ENCODE measurements at places on chromosomes 1 and 21.

- no peak for DNase-seq
Measured at GRCh38 chr1:17531682-17532487, 7.6 kb upstream of the ARHGEF10L start.

DNA sequence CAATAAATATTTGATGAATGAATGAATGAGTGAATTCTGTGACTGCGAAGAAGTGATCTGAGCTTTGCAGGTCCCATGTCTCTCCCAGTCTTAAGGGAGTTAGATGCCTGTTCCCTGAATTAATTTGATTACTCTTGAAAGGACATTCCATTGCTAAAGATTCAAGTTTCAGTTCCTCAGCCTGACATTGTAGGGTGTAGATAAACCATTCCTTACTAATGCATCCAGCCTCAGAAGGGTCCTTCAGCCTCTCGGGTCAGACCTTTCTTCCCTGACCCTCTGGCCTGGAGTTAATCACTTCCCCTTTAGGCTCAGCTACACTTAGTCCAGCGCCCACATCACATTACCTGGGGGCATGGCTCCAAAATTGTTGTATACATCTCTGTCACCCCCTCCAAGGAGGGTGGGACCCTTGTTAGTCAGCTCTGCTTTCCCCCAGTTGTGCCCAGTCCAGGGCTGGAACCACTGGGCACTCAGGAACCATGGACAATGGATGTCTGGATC, 2.6 kb downstream of the INSRR start:
- DNase-seq, result no peak

- DNase-seq, result no peak
Measured at GRCh38 chr1:9894115-9894514, 16.0 kb downstream of the CTNNBIP1 start.

DNA sequence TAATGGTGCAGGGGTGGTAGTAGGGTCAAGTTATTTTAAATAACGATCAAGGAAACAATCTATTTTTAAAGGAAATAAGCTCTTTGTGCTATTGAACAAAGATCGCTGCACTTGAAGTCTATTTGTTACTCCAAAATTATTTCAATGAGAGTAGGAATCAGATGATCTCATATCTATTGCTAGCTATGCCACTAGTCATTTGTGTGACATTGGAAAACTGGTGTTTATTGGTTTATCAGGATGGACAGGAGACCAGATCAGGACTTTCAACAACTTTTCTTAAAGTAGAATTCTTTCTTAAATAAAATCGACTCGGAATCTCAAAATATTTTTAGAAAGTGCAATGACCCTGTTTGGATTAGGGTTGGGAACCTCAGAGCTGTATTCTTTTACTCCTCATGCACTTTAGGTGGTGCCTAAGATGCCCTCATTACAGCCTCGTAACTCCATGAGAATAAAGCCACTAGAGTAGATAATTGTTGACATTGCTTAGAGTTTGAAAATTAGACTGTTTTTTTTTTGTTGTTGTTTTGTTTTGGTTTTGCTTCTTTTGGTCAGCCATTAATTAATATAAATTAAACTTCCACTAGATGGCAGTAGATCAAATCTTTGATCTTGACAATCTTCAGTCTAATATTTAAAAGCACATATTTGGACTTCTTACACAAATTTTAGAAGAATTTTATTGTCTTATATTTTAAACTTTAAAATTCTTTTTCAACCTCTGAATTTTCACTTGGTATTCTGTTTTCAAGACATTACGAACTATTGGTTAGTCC, 352.4 kb downstream of the USP25 start:
- no peak for DNase-seq

DNA sequence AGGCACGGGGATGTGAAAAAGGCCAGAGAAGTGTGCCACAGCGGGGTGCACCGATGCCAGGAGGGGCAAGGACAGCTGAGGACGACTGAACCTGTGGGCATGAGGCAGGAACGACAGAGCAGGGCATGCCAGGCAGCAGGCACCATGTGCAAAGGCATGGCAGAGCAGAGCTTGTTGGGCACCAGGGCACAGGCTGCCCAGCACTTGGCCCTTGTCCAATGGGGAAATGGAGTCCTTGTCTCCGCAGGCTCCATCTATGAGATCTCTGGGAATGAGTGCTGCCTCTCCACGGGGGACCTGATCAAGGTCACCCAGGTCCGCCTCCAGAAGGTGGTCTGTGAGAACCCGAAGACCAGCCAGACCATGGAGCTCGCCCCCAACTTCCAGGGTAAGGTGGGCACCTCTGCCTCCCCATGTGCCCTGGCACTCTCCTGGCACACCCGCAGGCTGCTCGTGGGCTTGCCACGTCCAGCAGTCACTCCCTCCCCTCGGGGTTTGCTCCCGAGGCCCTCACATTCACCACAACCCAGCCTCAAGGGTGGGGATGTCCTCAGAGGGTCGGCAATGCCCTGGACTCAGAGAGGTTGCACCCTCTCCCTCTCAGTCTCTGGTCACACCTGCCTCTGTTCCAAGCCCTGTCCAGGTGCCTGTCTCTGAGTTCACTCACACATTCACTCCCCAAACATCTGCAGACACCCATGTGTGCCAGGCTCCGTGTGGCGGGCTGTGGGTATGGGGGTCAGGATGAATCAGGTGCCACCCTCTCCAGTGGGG, 4.2 kb downstream of the THEMIS2 start:
- DNase-seq, result no peak

GRCh38 chr1:230153641-230154296, 86.7 kb downstream of the GALNT2 start:
- no peak for DNase-seq

Measured in stimulated activated naive CD4-positive, alpha-beta T cell (primary cell).